ENCODE measurements at places on chromosomes 12 and 14. TPM values are rescaled to one million over a fixed set of nuclear protein-coding genes. Genes with fewer than 3 reads are reported as not detected.
A peak's percentile ranks its signal among the peaks of the same experiment; 100 is the strongest.

- H3K4me3 ChIP-seq, result no peak overlapping the region
- no peak for DNase-seq
- H3K27me3 ChIP-seq, result no peaks in the 10 kb centered on the region
Measured at GRCh38 chr14:100388103-100389054, 65.2 kb downstream of the SLC25A47 start.

- no peak overlapping the region for H3K27ac ChIP-seq
- DNase-seq, result no peak
- peaks cover 9% of the 10 kb centered on the region for H3K27me3 ChIP-seq
- no peak overlapping the region for H3K4me3 ChIP-seq
Measured at GRCh38 chr14:23058654-23059504, 1.6 kb upstream of the CDH24 start.

Gene CCDC184
- total RNA-seq, result 1.4 TPM

DNA sequence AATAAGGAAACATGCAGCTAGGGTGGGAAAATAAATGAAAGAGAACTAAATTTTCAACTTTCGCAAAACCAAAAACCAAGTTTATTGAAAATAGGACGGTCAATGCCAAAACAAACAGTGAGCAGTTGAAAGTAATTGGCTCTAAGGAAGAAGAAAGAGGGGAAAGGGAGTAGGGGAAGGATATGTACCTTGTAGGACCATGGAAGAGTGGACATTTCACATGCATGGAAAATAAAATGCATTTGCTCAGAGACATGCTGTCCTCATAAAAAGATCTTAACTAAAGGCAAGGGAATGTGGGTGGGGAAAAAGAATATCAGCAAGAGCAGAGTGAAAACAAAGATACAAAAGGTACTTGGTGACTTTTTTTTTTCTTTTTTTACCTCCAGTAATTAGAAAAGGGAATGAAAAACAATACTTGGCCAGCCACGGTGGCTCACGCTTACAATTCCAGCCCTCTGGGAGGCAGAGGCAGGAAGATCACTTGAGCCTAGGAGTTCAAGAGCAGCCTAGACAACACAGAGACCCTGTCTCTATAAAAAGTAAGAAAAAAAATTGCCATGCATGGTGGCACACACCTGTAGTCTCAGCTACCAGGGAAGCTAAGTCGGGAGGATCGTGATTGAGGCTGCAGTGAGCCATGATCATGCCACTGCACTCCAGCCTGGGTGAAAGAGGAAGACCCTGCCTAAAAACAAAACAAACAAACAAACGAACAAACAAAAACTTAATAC lies 6.6 kb downstream of the TXNDC16 start:
- no peaks in the 10 kb centered on the region for H3K27me3 ChIP-seq
- no peak overlapping the region for H3K4me3 ChIP-seq
- no peak for DNase-seq
- H3K36me3 ChIP-seq, result peaks cover 17% of the 10 kb centered on the region
- peaks cover 10% of the 10 kb centered on the region for H3K4me1 ChIP-seq
- no peak overlapping the region for H3K27ac ChIP-seq

DNA sequence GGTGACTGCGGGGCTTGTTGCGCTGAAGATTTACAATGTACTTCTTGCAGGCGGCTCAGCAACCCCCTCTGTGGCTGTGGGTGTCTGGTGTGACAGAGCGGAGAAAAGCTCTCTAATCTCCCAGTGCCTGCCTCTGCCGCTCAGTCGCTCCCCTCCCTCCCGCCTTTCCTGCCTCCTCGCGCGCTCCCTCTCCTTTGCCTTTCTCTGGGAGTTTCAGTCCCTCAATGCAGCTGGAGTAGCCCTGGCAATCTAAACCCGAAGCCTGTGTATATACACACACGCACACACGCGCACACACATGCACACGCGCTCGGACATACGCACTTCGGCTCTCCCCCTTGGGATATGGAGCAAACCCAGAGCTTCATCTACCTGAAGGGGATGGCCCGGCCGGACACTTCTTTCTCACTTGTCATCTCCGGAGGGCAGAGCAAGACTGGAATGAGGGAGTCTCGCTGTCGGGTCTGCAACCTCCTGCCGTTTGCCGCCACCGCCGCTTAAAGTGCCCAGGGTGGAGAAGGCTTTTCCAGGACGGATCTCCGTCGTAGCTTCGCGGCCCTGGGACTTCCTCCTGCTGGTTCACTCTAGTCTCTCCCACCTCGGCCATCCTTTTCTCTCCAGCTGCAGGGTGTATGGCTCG lies 599 bp upstream of the TRHDE start:
- no peak for DNase-seq
- H3K27ac ChIP-seq, result no peak overlapping the region
- peaks cover 4% of the 10 kb centered on the region for H3K36me3 ChIP-seq
- peak overlapping the region; percentile 26 for H3K4me3 ChIP-seq

DNA sequence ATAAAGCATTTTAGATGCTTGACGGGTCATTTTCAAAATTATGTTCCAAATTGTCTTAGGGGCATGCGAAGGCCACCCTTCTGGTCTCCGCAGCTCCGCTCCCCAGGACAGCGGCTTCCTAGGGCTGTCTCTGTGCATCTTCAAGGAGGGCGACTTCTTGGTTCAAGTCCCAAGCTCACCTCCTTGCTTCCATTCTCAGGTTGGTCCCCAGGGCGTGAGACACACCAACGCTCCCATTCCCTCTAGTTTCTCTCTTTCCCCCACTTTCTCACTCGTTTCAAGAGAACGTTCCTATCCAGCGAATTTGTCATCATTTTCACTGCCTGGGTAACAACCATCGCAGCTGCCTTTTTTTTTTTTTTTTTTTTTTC lies 109.4 kb upstream of the CCND2 start:
- peak; percentile 21 for DNase-seq
- H3K4me3 ChIP-seq, result peak overlapping the region; percentile 75
- H3K4me1 ChIP-seq, result peaks cover 55% of the 10 kb centered on the region
- peaks cover 4% of the 10 kb centered on the region for H3K36me3 ChIP-seq
- H3K27me3 ChIP-seq, result peaks cover 2% of the 10 kb centered on the region

Gene SOCS4
- total RNA-seq, result 26.7 TPM

DNA sequence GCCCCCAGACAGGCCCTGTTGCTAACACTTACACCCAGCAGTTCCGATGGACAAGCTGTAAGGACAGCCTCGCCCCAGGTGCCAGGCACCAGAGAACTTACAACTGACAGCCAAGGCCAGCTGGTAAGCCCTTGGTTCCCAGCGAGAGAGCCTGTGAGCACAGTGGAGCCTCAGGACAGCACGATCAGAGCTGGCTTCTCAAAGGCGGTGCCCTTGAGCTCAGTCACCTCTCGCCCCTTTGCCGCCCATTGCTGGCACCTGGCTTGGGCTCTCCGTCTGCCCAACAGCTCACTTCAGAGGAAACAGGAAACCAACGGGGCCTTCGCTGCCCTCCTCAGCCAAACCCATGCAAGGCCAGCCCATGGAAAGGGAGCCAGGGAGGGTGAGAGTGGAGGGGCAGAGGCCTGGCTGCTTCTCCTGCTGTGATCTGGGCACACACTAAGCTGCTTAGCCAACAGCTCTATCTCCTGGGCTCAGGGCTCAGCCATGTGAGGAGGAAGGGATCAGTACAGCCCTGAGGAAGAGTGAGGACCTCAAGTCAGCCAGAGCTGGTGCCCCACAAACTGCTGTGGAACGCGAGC lies 98.5 kb downstream of the SINHCAF start:
- H3K4me3 ChIP-seq, result no peak overlapping the region
- no peak overlapping the region for H3K27ac ChIP-seq
- DNase-seq, result no peak
- H3K27me3 ChIP-seq, result no peaks in the 10 kb centered on the region
- no peaks in the 10 kb centered on the region for H3K36me3 ChIP-seq

GRCh38 chr12:124577986-124578385 lies 10.6 kb upstream of the NCOR2 start:
- DNase-seq, result no peak
- peaks cover 2% of the 10 kb centered on the region for H3K36me3 ChIP-seq
- peaks cover 10% of the 10 kb centered on the region for H3K27me3 ChIP-seq
- no peaks in the 10 kb centered on the region for H3K4me1 ChIP-seq
- H3K27ac ChIP-seq, result no peak overlapping the region

DNA sequence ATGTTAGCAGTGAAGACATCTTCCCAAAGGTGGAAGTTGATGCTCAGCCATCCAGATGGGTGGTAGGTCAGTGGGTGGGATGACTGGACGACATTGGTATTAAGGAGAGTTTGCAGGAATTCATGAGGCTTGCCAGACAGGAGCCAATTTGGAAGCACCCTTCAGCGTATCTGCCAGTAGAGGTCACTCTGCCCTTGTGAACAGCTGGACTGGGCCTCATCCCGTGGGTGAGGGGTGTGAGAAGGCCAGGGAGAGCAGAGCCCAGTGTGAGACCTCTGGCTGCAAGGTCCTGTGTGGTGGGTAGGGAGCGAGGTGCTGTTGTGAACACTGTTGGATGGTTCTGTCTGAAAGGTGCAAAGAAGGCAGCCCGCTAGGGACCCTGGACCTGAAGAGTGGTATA lies 37.7 kb downstream of the SLC5A8 start:
- no peak overlapping the region for H3K4me3 ChIP-seq
- no peak for DNase-seq
- H3K27ac ChIP-seq, result no peak overlapping the region
- H3K36me3 ChIP-seq, result no peaks in the 10 kb centered on the region

GRCh38 chr14:61403411-61403810 lies 82.0 kb downstream of the PRKCH start:
- DNase-seq, result peak; percentile 63
- H3K4me3 ChIP-seq, result peak overlapping the region; percentile 67
- peaks cover 89% of the 10 kb centered on the region for H3K4me1 ChIP-seq
- H3K36me3 ChIP-seq, result peaks cover 66% of the 10 kb centered on the region
- H3K27ac ChIP-seq, result peak overlapping the region; percentile 92

Gene CLEC1B
- not detected for total RNA-seq

- H3K4me3 ChIP-seq, result no peak overlapping the region
- H3K27ac ChIP-seq, result no peak overlapping the region
- H3K4me1 ChIP-seq, result peaks cover 6% of the 10 kb centered on the region
- H3K36me3 ChIP-seq, result peaks cover 4% of the 10 kb centered on the region
- peak; percentile 73 for DNase-seq
Measured at GRCh38 chr12:95998611-95999286, 2.6 kb upstream of the HAL start.

Gene KRT6A
- not detected for total RNA-seq

- no peaks in the 10 kb centered on the region for H3K27me3 ChIP-seq
- no peak overlapping the region for H3K4me3 ChIP-seq
- no peaks in the 10 kb centered on the region for H3K36me3 ChIP-seq
Measured at GRCh38 chr12:128008341-128008740, 258.6 kb upstream of the TMEM132C start.

DNA sequence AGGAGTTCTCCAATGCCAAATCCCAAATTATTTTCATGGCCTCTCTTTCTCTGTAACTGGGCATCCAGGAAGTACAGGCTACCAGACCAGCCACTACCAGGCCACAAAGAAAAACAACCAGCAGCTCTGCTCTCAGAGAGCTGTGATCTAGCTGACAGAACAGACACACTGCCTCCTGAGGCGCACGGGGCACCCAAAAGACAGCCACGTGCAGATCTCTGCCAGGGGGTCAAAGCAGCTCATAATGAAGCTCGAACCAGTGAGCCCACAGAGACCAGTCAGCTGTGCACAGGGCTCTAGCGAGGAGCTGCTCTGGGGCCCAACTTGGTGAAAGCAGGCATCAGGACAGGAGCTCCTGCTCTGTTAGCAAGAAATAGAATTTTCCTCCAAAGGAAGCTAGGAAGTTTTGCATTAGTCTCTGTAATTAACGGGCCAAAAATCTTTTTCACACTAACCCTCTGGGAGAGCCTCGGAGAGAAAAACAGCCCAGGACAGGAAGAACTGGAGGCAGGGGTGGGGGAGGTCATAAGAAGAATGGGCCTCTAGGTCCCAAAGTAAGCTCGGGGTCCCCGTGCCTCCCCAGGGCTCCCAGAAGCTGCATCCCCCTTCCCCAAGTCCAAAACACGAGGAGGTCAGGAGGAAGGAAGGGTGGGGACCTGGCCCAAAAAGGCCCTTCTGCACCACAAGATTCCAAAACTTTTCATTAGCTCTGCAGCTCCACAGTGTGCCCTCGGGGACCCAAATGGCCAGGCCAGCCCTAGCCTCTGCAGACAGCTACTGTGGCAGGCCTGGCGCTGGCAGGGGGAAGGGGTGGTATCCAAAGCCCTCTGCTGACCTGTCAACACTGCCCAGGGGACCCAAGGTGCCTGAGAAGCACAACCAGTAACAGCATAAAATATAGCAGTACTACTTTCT lies 30.2 kb downstream of the ACTN1 start:
- no peak overlapping the region for H3K4me3 ChIP-seq
- peaks cover 2% of the 10 kb centered on the region for H3K36me3 ChIP-seq
- no peaks in the 10 kb centered on the region for H3K27me3 ChIP-seq
- H3K4me1 ChIP-seq, result peaks cover 83% of the 10 kb centered on the region

- H3K4me1 ChIP-seq, result no peaks in the 10 kb centered on the region
- H3K27ac ChIP-seq, result no peak overlapping the region
- no peak overlapping the region for H3K4me3 ChIP-seq
Measured at GRCh38 chr14:87241018-87241768, 751.8 kb downstream of the GALC start.

Gene CLEC4C
- total RNA-seq, result not detected

DNA sequence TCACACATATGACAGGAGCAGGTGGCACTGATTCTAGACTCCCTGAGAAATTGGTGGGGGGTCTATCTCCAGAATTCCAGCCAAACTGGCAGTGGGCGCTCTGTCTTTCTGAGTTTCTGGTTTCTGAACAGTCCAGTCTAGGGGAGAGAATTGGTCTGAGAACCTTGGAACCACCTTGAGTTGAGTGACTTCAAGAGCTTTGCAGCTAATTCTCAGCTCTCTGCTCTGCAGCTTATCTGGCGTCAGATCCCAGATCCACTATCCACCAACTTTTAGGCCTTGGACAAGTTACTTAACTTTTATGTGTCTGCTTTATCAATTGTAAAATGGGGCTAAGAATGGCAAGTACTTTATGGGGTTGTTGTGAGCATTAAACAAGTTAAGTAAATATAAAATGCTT lies 1.7 kb upstream of the KRT76 start:
- H3K4me1 ChIP-seq, result no peaks in the 10 kb centered on the region
- no peak overlapping the region for H3K27ac ChIP-seq
- H3K27me3 ChIP-seq, result peaks cover 10% of the 10 kb centered on the region
- no peak for DNase-seq

DNA sequence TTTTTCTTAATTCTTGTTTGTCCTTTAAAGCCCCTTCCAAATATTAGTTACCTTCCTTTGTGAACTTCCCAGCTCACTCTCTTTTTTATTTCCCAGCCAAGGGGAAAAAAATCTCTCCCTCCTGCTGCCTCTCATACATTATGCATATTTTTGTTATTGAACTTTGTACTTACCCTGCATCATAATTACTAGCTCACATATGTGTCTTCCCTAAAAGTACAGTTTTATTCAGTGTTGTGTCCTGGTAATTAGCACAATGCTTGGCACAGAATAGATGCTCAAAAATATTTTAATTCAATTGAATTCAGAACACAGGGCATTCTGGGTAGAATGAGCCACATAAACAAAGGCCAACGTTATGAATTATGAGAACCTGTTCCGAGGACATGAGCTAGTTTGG lies 91.9 kb downstream of the SCN8A start:
- no peak for DNase-seq
- H3K4me3 ChIP-seq, result no peak overlapping the region
- peaks cover 13% of the 10 kb centered on the region for H3K27me3 ChIP-seq
- peaks cover 5% of the 10 kb centered on the region for H3K4me1 ChIP-seq

GRCh38 chr12:63752283-63752682 lies 27.4 kb upstream of the RXYLT1 start:
- H3K27ac ChIP-seq, result no peak overlapping the region
- H3K4me1 ChIP-seq, result peaks cover 11% of the 10 kb centered on the region
- H3K36me3 ChIP-seq, result no peaks in the 10 kb centered on the region
- no peak overlapping the region for H3K4me3 ChIP-seq
- peaks cover 10% of the 10 kb centered on the region for H3K27me3 ChIP-seq
- peak; percentile 58 for DNase-seq

- H3K4me1 ChIP-seq, result peaks cover 44% of the 10 kb centered on the region
- DNase-seq, result no peak
- H3K27ac ChIP-seq, result peak overlapping the region; percentile 64
- H3K36me3 ChIP-seq, result peaks cover 43% of the 10 kb centered on the region
- H3K27me3 ChIP-seq, result peaks cover 18% of the 10 kb centered on the region
Measured at GRCh38 chr12:77064896-77065360, 441 bp downstream of the E2F7 start.

Gene HOMEZ
- 7.8 TPM for total RNA-seq
